Stimulated activated CD4-positive, alpha-beta T cell treated with anti-CD3 and anti-CD28 coated beads, Interleukin-12 subunit alpha, Interleukin-12 subunit beta, amount 100 ng/mL, for 48 hours (primary cell): ENCODE measurements at places on chromosomes 2 and 18.

GRCh38 chr2:858646-859045 lies 92.0 kb upstream of the SNTG2 start:
- DNase-seq, result no peak

- no peak for DNase-seq
These were observed at the start of gene GPR75 for GRCh38 chr2:53859206-53860181. Gene GPR75, minus strand, starts transcription at chr2:53859967. Its CDS starts 5,211 bp downstream, at chr2:53854756.

DNA sequence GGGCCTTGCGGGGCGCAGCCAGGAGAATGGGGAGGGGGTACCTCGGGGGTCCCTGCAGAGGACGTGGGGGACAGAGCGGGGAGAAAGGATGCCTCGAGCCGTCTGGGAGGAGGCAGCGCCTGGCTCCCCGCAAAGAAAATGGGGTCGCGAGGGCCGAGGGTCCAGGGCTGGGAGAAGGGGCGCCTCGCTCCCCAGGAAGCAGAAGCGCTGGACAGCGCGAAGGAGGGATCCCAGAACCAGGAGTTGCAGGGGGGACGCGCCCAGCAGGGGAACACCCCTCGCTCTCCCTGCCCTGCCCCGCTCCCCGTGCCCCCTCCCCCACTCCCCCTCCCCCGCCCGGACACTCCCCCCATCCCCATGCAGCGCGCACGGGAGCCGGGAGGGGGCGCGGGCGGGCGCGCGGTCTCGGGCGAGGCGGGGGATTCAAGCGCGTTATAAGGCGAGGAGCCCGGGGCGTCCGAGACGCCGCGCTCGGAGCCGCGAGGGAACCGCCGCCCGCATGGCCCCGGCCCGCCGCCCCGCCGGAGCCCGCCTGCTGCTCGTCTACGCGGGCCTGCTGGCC lies at the start of gene ERFE:
Gene ERFE (plus strand): TSS at position 462 of the 562 bp plus-strand sequence. CDS start 38 bp downstream, at position 500.
- peak; percentile 38 for DNase-seq

DNA sequence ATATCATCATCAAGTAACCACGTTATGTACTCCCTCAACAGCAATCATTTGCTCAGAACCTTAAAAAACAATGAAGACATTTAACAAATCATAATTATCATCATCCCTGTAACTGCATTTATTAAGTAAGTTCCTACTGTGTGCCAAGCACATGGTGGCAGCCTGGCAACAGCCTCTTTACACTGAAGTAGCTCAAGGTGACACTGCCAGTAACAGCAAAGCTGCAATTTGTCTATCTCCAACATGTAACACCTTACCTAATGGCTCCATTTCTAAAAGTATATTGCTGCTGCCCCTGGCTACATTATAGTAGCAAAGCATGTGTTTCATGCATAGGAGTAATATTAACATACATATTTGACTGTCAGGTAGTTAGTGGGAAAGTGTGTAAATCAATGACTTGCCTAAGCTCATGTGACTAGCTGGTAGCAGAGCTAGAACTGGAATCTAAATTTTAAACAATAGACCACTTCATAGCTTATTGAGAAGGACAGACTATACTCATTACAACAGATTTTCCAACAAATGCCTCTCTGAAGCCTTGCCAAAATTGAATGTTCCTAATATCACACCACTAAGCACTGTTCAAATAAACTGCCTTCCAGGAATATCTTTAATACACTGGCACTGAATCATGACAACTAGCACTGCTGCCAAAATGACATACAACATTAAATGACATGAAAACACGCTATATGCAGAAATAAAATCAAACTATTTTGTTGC lies 86.7 kb downstream of the L3MBTL4 start:
- no peak for DNase-seq

GRCh38 chr2:191114403-191114886 lies 36.3 kb downstream of the STAT4 start:
- DNase-seq, result no peak

DNA sequence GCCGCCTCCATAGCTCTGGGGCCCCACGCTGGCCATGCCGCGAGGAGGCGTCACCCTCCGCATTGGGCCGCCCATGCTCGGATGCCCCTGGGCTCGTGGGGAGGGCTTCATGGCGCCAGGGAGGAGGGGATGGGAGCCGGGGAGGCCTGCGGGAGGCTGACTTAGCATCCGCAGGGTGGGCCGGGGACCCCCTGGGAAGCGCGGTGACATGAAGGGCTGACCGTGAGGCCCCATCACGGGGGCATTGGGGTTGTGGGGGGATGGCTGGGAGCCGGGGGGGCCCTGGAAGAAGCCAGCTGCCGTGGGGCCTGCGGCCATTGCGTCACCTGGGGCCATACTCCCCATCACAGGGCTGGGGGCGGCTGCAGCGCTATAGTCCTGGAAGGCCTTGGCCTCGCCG lies 26.0 kb upstream of the ANKRD62 start:
- no peak for DNase-seq

- no peak for DNase-seq
These were observed 57.1 kb downstream of the PDK1 start for GRCh38 chr2:172613040-172613439.

DNA sequence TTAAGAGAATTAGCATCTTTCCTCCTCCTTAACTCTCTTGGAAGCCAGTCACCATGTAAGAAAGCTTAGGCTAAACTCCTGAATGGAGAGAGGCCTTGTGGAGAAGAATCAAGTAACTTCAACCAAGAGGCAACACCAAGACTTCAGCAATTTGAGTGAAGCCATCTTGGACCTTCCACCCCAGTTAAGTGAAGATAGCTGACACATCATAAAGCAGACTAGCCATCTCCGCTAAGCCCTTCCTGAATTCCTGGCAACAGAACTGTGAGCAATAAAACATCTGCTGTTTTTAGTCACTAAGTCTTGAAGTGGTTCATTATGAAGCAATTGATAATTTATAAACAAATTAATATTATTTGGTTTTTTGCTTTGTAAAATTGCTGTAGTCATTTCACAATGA lies 1.5 kb upstream of the ZNF397 start:
- no peak for DNase-seq

GRCh38 chr2:234919711-234920110 lies 32.1 kb upstream of the SH3BP4 start:
- DNase-seq, result no peak

- no peak for DNase-seq
These were observed 22.6 kb downstream of the FER1L5 start for GRCh38 chr2:96665083-96665569.

DNA sequence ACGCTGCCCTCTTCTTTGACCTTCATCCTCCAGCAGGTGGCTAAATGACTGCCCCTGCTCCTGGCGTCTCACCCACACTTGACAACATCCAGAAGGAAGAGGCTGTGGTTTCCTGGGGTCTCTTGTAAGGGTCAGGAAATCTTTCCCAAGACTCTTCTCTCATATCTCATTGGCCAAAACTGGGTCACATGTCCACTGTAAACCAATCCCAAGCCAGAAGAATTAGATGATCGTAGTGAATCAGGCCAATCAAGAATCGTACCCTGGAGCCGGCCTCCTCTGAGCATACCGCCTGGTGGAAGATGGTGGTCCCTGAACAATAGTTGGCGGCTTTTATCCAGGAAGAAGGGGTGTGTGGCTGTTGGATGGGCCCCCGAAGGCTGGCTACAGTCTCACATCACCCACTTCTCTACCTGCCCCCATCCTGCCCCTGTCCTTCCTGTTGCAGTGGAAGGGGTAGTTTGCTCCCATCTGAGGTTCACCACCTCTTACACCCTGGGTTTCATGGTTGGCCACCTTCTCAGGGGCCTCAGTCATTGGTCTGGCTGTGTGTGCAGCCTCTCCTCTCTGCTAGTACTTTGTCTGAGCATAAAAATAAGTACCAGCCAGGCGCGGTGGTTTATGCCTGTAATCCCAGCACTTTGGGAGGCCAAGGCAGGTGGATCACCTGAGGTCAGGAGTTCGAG lies 3.8 kb downstream of the SAG start:
- DNase-seq, result no peak

DNA sequence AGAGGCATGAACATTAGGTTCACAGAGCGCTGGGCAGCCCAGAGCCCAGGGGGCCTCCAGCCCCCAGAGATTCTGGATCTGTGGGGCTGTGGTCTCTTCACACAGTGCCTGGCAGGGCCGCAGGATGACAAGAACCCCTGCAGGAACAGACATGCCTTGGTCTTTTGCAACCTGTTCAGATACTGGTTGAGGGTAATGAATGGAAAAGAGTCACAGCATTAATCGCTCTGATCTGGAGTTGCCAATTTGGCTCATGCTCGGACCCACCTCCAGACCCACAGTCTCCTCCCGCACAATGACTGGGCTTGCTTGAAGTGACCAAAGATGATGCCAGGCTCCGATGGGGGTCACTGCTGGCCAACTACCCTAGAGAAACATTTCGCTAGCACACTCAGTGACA lies 229.4 kb upstream of the SMAD2 start:
- DNase-seq, result no peak

GRCh38 chr2:21052044-21052443 lies 8.2 kb upstream of the APOB start:
- no peak for DNase-seq

GRCh38 chr2:105858868-105859693 lies 114.4 kb downstream of the NCK2 start:
- no peak for DNase-seq

DNA sequence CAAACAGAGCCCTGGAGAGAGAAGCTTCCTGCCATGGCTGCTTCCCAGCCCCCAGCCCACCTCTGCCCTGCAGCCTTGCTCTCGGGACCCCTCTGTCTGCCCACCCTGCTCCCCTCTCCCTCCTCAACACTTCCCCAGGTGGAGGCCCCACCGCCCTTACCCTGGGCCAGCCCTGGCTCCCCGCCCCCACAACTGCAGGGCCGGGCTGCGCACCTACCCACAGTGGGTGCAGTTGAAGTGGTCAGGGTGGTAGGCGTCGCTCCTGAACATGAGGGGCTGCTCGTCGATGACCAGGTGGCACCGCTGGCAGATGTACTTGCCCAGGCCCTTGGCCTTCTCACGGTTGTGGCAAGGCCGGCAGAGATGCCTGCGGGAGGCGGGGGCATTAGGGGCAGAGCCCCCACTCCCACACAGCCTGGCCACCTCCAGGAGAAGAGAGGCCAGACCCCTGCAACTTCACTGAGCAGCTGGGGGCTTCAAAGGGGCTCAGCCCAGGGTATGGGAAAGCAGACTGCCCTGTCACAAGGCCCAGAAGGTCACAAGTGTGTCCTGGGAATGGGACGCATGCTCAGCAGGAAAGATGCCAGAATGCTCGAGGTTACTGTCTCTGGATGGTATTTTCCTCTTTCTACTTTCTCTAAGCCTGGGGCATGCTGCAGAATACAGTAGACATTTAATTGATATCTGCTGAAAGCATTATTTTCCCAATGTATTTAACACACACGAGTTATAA lies 3.1 kb upstream of the GPR17 start:
- DNase-seq, result no peak

DNA sequence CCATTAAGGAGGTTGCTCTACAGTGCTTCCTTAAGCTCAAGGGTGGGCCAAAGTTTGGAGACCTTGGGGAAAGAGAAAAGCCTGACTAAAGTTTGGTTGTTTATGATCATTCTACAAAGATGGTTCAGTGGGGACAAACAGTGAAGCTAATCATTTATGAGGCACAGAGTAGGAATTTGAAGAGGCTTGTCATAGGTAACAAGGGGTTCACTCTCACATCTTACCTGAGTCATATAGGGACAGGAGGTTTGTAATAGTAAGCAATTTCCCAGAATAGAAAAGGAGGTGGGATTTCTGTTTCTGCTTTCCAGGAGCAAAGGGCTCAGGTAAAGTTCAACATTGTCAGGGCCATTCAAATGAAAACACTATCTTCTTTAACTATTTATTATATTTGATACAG lies 787.9 kb downstream of the CPS1 start:
- DNase-seq, result no peak

- DNase-seq, result no peak
These were observed 96.7 kb downstream of the EIPR1 start for GRCh38 chr2:3280683-3281520.

GRCh38 chr2:181586569-181587081 lies 70.3 kb downstream of the CERKL start:
- no peak for DNase-seq

DNA sequence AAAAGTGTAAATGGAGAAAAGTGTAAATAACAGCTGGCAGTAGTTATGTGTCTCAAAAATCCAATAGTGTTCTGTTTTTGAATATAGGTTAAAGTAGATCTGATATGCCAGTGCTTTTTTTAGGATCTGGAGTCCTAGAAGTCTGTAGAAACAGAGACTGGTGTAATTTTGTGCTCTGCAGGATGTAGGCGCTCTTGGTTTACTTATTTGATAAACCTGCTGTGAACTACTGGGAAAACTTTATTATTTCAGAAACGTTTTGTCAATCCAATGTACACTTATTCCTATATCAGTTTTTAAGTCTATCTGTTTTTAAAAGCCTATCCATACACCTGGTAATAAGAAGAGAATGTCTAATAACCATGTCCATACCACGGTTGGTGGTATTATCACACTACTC lies 530.8 kb upstream of the ZNF804A start:
- no peak for DNase-seq

DNA sequence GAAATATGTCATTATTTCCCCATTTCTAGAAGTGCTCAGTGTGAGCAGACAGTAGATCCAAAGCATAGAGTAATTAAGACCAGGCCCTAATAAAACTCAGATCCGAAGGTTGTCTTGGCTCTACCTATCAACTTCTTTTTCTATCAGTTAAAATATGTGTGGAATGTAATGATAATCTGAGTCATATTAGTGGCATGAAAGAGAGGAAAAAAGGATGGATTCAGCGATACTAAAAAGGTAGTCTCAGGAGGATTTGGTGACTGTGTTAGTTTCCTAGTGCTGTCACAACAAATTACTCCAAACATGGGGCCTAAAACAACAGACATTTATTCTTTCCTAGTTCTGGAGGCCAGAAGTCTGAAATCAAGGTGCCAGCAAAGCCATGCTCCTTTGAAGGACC lies 103.7 kb upstream of the NABP1 start:
- no peak for DNase-seq
